ENCODE measurements at places on chromosomes 3 and 15.

DNA sequence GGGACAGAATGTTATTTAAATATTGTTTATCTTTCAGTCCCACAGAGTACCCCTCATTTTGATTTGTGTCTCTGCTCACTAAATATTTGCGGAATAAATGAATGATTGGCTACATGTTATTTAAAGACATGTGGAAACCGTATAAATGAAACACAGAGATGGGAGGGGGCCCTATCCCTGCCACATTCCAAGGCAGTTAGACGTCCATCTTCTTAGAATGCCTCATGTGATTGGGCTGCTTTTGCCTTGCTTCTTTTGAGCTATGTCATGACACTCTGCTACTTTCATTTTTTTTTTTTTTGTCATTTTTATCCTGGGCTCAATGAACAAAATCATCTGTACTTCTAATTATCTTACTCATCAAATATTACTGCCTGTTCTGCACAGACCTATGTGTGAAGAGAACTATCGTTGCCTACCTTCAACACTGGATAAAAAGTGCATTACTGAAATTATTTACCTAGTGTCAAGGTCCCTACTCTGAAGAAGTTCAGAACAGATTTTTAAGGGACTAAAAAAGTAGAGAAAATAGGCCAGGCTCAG is 83.9 kb upstream of the FAM98B start:
- no peak for DNase-seq

- no peak for DNase-seq
Measured at GRCh38 chr3:73449774-73450173, 175.0 kb downstream of the PDZRN3 start.

- DNase-seq: no peak
Measured at GRCh38 chr3:122101646-122102045, 46.5 kb downstream of the CD86 start.

GRCh38 chr3:1381647-1382036 is 288.8 kb downstream of the CNTN6 start:
- no peak for DNase-seq

- DNase-seq: no peak
Measured at GRCh38 chr3:113268311-113268710, 57.0 kb downstream of the BOC start.

DNA sequence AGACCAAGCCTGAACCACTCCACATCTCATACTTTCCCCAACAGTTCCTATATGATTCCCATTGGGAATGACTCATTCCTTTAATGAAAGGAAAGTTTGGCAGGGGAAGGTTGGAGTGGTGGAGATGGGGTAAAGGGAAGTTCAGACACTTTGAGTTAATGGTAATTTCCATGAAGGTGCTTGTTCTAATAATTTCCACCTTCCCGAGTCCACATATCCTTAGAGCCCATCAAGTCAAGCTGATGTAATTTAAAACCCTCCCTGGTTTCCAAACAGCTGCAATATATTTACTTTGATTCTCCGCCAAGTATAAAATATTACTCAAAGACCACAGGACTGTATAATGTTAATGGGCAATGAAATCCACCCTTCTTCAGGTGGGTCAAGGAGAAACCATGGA is 95.0 kb upstream of the GALNT15 start:
- no peak for DNase-seq

DNA sequence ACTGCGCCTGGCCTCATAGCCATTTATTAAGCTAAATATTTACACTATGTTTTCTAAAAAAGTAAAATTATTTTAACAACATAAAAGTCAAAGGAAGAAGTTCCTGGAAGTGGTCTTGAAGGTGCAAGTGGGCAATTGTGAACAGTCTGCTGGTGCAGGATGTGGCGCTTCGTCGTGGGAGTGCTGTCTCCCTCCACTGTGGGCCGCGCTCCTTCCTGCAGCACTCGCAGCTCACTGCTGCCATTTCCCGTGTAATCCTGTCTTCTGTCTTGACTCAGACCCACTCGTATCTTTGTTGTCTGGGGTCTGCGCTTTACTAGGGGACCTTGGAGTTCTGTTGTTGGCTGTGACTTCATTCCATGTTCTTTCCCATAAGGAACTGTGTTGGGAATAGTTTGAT is 56.3 kb downstream of the APBA2 start:
- peak; percentile 55 for DNase-seq

DNA sequence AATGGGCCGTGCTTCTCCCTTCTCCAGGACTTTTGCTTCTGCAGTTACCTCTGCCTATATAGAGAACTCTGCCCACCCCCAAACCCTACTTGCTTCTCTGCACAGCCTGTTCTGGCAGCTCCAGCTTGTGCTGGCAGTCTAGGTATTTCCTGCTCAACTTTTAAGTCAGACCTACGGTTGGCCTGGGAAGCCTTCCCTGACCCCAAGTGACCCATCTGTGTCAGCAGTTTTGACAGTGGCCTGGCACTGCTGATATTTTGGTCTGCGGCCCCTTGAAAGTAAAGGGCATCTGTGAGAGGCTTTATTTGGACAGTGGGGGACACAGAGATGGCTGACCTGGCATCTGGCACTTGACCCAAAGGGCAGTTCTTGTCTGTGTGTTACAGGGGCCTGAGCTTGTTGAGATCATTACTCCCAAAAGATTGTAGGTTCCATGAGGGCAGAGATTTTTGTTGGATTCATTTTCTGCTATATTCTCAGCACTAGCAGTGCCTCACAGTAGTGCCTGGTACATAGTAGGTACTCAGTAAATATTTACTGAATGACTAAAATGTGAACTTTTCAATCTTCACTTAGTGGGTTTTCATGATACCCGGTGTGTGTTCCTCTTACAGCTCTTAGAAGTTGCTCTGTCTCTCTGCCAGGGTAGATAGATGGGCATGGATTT is 55.2 kb upstream of the TRAK1 start:
- no peak for DNase-seq

- no peak for DNase-seq
Measured at GRCh38 chr15:51386960-51387698, 45.7 kb downstream of the GLDN start.

- no peak for DNase-seq
Measured at GRCh38 chr15:94791510-94791909, 560.1 kb downstream of the MCTP2 start.

DNA sequence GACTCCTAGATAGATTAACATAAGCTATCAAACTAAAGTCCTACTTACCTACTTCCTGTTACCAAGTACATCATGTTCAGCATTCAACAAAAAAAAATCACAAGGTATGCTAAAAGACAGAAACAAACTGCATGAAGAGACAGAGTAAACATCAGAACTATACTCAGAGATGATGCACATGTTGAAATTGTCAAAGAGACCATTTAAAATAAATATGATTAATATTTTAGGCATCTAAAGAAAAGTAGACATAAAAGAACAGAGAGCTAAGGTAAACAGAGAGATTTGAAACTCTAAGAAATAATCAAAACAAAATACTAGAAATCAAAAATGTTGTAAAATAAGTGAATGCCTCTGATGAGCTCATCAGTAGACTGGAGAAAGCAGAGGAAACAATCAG is 224.8 kb upstream of the STAC start:
- no peak for DNase-seq

DNA sequence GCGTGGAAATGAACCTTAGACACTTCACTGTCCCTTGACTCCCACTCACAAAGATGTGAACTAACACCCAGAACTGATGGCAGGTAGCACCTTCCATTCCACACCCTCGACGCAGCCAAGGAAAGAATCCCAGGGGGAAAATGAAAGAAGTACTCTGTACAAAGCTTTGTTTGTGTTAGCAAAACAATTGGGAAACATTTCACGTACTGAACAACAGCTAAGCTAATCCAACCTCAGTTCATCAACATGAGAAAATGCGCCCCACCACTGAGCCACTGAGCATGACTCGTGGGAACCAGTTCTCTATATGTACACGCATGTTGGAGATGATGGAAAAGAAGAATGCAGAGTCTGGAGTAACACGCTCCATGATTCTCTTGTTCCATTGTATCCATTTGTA is 32.0 kb downstream of the CORO2B start:
- DNase-seq: no peak

GRCh38 chr3:47113669-47114365 is 50.1 kb downstream of the SETD2 start:
- DNase-seq: no peak

DNA sequence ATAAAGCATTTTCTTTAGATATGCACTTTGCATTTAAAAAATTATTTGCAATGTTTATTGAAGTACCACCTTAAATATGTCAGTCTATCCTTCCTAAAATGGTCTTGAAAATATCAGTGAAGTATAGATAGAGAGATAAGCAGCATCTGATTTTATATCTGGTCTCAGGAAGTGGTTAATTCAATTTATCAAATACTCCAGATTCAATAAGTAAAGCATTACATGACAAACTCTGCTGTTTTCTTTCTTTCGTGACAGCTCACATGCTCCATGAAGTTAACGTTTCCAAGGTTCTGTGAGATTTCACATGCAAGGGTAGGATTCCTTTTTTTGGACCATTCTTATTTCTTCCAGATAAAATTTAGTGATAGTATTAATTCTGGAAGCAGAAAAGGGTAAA is 775.4 kb upstream of the ROBO1 start:
- DNase-seq: no peak

GRCh38 chr3:42539871-42540714 is 37.6 kb downstream of the VIPR1 start:
- DNase-seq: peak; percentile 35

GRCh38 chr15:62644889-62645742 is 397.4 kb upstream of the TPM1 start:
- no peak for DNase-seq

DNA sequence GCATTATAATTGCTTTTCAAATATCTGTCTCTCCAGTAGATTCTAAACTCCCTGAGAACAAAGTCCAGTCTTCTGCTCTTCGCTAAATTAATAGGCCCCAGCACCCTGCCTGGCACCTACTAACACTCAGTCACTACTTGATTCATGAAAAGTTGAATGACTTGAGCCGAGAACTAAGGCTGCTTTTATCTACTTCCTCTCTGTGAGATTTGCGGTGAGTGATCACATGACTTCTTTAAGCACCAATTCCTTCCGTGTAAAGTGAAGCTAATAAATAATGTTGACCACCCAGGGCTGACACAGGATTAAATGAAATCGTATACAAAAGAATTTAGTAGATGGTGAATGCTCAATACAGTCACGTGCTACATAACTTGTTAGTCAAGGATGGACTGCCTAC is 44.6 kb upstream of the PGPEP1L start:
- DNase-seq: no peak

DNA sequence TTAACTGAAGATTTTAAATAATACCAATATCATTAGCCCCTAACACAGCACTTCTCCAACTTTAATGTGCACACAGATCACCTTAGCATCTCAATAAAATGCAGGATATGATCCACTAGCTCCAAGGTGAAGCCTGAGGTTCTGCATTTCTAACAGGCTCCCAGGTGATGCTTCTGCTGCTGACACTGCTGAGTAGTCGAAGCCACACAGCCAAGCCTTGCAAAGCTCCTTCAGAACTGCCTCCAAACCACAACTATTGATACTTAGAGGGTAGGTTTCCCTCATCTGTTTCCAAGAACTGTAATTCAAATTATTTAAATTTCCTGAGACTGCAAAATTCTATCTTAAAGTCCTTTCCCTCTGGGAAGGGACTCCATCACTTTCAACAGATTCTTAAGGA is 3.9 kb downstream of the RIOX2 start:
- no peak for DNase-seq

- DNase-seq: no peak
Measured at GRCh38 chr3:48157202-48157840, 30.9 kb downstream of the CDC25A start.

GRCh38 chr15:84969257-84969656 is 12.4 kb upstream of the PDE8A start:
- no peak for DNase-seq
